AML-193 (cell line): ENCODE measurements at places on chromosomes 3 and 15.

- no peak for DNase-seq
These were observed 248.9 kb upstream of the PROK2 start for GRCh38 chr3:72033666-72034428.

- DNase-seq = no peak
These were observed 332.4 kb downstream of the SATB1 start for GRCh38 chr3:18092726-18093125.

GRCh38 chr3:107604057-107604822, 81.5 kb downstream of the BBX start:
- no peak for DNase-seq

GRCh38 chr15:90924375-90924774, 8.0 kb downstream of the HDDC3 start:
- DNase-seq = no peak

DNA sequence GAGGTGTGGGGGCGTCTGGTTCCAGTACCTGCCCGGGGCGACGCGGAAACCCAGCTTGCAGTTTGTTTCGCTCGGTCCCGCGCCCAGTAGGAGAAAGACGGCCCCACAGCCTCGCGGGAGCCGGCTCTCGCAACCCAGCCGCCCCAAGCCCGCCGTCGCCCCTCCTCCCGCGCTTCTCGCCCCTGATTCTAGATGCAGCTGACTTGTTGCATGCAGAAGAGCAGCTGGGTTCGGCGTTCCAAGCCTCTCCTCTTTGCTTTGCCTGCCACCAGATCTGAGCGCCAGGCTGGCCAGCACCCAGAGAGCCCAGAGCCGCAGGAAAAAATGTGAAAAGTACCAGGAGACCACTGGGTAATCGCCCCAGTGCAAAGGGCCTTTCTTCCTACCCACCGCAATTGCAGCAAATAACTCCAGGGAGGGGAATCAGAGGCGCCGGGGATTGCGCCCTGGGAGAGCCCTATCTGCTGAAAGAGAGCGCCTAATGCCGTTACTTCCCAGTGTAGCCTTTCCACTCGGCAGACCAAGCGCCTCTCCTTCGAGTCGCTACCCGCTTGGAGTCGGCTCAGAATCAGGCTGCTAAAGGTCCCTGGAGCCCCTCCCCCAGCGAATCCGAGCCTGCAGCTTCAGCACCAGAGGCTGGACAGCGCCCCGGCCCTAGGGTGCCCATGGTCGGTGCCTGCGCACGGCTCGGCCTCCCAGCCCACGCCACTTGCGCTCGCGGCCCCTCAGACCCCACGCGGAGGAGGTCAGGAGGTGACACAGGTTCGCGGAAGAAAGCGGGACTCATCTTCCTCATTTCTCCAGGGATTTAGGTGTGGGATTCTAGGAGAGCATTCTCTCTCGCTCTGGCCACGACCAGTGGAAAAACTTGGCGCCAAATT, 15.7 kb upstream of the AEN start:
- no peak for DNase-seq

DNA sequence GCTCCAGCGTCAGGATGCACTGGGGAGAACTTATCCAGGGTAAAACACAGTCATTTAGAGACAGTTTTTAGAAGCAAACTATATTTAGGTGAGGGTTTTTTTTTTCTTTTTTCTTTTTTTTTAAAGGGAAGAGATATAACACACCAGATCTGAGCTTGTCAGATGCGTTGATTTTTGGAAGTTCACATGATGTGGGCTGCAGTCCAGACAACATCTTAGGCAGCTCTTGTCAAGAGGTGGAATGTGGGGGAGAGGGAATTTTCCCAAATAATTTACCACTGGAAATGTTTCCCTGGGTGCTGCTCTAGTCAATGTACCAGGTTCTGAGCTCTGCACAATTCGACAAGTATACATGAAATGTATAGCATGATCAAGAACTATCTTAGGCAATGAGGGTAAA, 93.3 kb downstream of the OXNAD1 start:
- DNase-seq = no peak
